IPS-NIHi11 (cell line): ENCODE measurements at places on chromosomes 2 and 18.

- peak; percentile 13 for DNase-seq
Measured at GRCh38 chr2:186862869-186863709, 14.1 kb upstream of the ZSWIM2 start.

DNA sequence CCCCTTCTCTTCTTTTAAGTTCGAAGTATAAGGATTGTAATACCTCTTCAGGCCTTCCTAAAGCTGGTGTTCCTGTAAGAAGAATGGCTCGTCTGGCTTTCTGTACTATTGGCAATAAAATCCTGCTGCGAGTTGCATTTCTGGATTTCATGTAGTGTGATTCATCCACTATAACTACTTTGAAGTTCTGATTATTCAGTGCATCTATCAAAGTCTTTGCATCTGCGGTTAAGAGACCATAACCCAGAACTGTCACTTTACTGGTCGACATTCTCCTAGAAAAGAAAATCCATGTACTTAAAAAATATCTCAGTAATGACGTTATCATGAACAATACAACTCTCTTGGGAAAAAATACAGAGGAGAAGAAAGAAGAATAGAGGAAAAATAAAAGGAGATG, 181.1 kb downstream of the ZRANB3 start:
- DNase-seq = no peak

GRCh38 chr2:227257820-227258219, 67.2 kb upstream of the MFF start:
- no peak for DNase-seq

- DNase-seq = no peak
Measured at GRCh38 chr2:55989405-55989804, 65.8 kb upstream of the EFEMP1 start.

- no peak for DNase-seq
Measured at GRCh38 chr2:30157616-30158015, 10.8 kb downstream of the YPEL5 start.

DNA sequence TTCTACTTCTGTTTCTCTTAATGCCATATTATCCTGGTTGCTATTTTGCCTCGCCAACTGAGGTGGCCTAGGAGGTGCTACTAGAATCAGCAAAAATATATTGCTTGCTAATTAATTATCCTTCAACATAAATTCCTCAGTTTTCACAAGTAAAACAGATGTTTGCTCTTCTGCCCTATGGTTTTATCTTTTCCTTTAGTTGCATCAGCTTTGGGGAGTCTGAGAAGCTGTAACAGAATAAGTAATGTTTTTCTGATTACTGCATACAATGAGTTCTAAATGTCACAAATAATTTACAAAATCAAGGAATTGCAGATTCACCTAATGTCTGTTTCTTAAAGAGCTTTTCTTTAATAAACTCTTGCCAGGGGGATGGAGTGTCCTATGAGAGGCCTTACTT, 36.7 kb downstream of the GULP1 start:
- no peak for DNase-seq

GRCh38 chr2:235857598-235857997, 310.6 kb downstream of the GBX2 start:
- no peak for DNase-seq

DNA sequence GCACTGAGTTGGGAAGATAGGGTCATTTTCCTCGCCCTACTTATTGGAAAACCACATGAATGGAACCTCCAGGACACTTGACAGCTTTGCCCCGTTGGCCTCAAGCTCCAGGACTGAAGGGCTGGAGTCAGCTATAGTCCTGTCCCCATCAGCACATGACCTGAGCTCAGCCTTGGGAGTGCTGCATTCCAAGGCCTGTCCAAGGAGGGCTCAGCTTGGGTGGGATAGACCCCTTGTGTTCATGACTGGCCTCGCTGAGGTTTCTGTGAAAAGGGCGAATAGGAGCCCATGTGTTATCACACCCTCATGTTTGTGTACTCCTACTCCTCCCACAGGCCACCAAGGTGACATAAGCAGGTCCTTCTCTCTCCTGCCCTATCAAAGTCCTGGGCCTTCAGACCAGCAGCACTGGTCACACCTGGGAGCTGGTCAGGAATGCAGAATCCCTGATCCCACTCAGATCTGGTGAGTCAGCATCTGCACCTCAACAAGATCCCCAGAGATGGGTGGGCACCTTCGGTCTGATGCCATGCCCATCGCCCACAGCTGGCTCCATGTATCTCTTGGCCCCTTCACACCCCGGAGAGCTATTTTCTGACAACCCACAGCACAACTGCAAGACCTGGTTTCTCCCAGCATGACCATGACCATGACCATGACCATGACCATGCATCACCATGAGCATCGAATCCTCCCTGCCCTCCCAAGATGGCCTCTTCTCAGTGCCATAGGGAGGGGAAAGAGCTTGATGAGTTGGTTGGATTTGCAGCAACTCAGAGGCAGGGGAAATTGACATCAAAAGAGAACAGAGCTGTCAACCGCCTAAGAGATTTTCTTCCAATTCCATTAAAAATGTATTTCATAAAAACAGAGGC, 83.0 kb upstream of the RAB6C start:
- no peak for DNase-seq

DNA sequence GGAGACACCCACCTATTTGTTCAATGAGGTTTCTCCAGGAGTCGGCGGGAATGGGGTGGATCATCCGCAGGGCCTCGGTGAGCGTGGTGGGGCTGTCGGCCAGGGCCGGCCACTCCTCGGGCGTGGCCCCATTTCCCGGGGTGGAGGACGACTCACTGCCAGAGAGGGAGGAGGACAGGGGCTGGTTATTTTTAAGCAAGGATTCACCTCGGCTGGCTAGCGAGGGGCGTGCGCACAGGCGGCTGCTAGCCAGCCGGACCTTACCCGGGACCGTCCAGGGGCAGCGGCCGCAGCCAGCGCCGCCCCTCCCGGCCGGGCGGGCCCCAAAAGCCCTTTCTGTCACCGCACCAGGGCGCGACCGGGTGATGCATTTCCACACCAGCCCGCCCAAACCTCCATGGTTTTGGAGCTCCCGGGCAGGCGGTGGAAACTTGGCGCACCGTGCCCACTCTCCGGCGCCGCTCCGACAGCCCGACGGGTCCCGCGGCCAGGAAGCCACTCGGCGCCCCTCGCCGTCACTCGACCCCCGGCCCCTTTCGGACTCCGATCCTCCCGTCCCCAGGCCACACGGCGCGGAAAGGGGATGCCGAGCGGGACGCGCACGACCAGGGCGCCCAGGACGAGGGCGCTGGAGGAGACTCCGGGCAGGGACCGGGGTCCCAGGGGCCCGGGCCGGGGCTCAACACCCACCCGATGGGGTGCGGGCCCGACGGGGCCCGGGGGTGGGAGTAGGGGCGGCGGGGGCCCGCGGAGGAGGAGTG, 57.1 kb downstream of the SNORC start:
- peak; percentile 56 for DNase-seq

GRCh38 chr18:56083097-56083521, 495.1 kb upstream of the TCF4 start:
- no peak for DNase-seq

- DNase-seq = peak; percentile 48
Measured at GRCh38 chr2:88003074-88003755, 13.1 kb downstream of the RNU2-63P start.

DNA sequence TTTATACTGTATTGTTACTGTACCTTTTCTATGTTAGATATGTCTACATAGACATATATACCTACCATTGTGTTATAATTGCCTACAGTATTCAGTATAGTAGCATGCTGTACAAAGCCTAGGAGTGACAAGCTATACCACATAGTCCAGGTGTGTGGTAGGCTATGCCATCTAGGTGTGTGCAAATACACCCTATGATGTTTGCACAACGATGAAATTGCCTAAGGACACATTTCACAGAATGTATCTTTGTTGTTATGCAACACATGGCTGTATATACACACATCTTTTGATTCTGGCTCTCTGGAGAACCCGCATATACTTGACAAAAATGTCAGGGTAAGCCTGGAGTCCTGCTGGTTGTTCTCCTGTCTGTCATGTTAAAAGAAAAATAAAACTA, 85.1 kb downstream of the BCL2L11 start:
- DNase-seq = no peak

DNA sequence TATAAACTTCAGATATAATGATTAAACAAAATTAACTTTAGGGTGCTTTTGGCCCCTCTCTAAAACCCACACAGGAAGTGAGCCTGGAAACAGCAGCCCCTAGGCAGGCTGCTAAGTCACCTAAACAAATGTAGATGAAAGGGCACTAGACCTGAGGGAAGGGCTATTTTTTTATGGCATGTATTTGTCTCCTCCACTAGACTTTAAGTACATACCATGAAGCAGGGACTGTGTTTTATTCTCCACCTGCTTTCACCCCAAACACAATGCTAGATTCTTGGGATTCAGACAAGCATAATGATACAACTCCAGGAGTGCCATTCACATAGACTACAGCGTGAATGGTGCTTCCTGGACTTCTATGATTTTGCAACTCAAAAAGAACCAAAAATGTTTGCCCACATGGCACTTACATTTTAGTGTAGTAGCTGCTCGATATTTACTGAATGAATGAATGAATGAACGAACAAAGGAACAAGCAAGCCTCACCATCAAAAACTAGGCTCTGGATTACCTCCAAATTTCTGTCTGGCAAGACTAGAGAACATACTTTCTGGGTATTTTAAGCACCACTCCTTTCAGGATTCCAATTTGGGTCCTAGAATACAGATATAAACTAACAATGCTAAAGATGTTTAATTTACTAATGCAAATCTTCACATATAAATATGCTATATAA, 10.1 kb downstream of the ATAD2B start:
- DNase-seq = no peak

DNA sequence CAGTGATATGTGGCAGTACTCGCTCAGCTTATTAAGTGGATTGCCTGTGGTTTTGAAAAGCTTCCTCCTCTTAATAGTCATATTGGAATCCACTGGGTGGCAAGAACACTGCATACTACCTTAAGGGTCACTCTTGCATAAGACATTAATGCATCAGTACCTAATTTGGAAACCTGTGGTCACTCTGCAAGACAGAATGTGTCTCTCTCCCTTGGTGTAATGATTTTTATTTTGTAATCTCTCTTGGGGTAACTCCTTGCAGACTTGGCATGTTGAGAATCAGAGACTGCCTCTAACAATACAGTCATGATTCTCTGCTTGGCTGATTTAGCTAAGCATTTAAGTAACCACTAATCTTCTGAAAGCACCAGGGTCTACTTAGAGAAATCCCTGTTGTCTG, 33.0 kb upstream of the IER3IP1 start:
- DNase-seq = no peak

GRCh38 chr2:157246765-157247407, 10.6 kb upstream of the GALNT5 start:
- peak; percentile 46 for DNase-seq

- no peak for DNase-seq
Measured at GRCh38 chr2:43225093-43225787, 1.2 kb downstream of the ZFP36L2 start.

GRCh38 chr2:16653083-16653375, 12.6 kb downstream of the CYRIA start:
- no peak for DNase-seq

DNA sequence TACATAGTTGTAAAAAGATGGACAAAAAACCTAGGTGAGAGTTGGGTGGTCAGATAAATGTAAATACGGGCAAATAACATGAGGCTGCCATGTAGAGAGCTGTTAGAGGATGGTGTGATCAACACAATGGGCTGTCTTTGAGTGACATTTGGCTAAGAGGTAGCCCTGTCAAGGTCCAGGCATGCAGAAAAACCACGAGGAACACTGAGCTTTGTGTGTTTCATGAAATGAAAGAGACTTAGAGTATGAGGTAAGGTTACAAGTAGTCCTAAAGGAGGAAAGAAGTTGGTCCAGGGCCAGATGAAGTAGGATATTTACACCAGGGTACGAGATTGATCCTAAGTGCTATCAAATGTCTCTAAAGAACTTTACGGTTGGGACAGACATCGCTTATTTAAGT, 160.9 kb downstream of the RDH14 start:
- DNase-seq = no peak

GRCh38 chr2:107729440-107729839, 97.3 kb upstream of the RGPD4 start:
- DNase-seq = no peak

- no peak for DNase-seq
Measured at GRCh38 chr2:9076210-9076609, 72.7 kb upstream of the MBOAT2 start.

DNA sequence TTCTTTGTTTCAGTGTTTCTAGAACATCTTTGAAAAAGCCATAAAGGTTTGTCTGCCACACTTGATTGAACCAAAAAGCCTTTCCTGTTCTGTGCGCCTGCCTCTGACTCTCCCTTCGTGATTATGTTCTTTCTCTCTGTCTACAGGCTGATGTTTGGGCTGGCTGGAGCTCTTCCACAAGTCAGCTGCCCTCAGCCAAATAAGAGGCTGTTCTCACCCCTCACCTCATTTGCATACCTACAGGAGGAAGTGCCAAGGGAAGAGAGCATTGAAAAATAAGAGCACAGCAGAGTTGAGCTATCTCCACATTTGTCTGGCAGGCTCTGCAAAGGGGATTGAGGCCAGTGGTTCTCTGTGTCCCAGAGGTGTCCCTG, 15.8 kb downstream of the INPP5D start:
- DNase-seq = peak; percentile 56
